ENCODE measurements at places on chromosomes 5 and 9. TPM values are rescaled to one million over a fixed set of nuclear protein-coding genes. Genes with fewer than 3 reads are reported as not detected.

Gene RNF183
- not detected for total RNA-seq

Gene THBS4
- 2.9 TPM for total RNA-seq

Gene CCDC152
- 0.68 TPM for total RNA-seq

Gene CDC42SE2
- 36.6 TPM for total RNA-seq

Gene LRRC19
- total RNA-seq, result not detected

Gene CAPSL
- total RNA-seq, result not detected

Gene SLC25A2
- total RNA-seq, result not detected

Gene FGF10
- 0.08 TPM for total RNA-seq

Gene KCNIP1
- 0.21 TPM for total RNA-seq

Gene PCDHGA4
- 3.6 TPM for total RNA-seq

Gene LMX1B
- total RNA-seq, result 1.7 TPM

Gene CEMIP2
- 35.8 TPM for total RNA-seq

Gene SLC36A3
- total RNA-seq, result not detected

Gene IRX4
- 0.92 TPM for total RNA-seq

Gene ESM1
- 3.8 TPM for total RNA-seq

Gene CCNO
- 1.3 TPM for total RNA-seq

Gene KIF4B
- not detected for total RNA-seq

Gene PJA2
- 69.9 TPM for total RNA-seq

Gene DAB2IP
- 51.1 TPM for total RNA-seq

Gene ADGRD2
- not detected for total RNA-seq

Gene EDIL3
- 41.7 TPM for total RNA-seq

Gene CARTPT
- total RNA-seq, result not detected

Gene ARHGEF39
- 1.2 TPM for total RNA-seq

Gene FREM1
- 0.75 TPM for total RNA-seq

Gene NMUR2
- not detected for total RNA-seq

Gene MAP1B
- 136 TPM for total RNA-seq

Gene ARID3C
- total RNA-seq, result 0.48 TPM

Gene FCN1
- not detected for total RNA-seq

Gene PCDHGC5
- 0.89 TPM for total RNA-seq

Gene ORM1
- not detected for total RNA-seq

All from kidney epithelial cell (primary cell).